ENCODE measurements at places on chromosomes 1 and 21.

GRCh38 chr1:209657140-209657879, 5.1 kb upstream of the LAMB3 start:
- DNase-seq = no peak

DNA sequence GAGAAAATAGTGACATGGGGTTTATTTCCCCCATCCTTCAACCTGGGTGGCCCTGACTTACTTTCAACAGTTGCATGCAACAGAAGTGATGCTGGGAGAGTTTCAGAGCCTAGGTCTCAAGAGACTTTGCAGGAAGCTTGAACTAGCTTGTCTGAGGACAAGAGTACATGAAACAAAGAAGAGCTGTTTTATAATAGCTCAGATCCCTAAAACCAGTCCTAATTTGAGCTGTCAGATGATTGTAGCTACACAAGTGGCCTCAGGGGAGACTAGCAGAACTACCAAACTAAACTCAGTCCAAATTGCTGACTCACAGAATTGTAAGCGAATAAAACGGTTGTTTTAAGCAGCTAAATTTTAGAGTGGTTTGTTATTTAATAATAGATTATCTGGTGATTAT, 17.1 kb downstream of the RC3H1 start:
- DNase-seq = no peak

GRCh38 chr1:164137273-164137925, 421.6 kb upstream of the PBX1 start:
- DNase-seq = no peak

DNA sequence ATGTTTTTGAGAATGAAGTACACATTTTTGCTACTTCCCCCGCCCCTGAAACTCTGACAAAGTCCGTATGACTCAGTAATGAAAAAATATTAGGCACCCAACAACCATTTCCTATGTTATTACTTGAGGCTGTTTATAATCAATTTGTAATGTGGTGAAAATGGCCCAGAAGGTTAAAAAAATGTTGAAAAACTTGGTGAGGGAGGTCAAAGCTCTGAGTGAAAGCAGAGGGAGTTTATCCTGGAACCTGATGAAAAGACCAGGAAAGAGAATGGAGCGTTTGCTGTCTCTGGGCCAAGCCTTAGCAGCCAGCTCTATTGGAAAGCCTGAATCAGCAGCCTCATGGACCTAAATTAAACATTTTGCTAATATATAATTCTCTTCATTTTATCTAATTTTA, 367.7 kb upstream of the NEGR1 start:
- DNase-seq = no peak

- no peak for DNase-seq
Measured at GRCh38 chr1:215114154-215114933, 31.8 kb downstream of the KCNK2 start.

- no peak for DNase-seq
Measured at GRCh38 chr1:208142590-208143382, 101.4 kb downstream of the PLXNA2 start.

GRCh38 chr1:41239988-41240610, 2.0 kb downstream of the SCMH1 start:
- DNase-seq = no peak

DNA sequence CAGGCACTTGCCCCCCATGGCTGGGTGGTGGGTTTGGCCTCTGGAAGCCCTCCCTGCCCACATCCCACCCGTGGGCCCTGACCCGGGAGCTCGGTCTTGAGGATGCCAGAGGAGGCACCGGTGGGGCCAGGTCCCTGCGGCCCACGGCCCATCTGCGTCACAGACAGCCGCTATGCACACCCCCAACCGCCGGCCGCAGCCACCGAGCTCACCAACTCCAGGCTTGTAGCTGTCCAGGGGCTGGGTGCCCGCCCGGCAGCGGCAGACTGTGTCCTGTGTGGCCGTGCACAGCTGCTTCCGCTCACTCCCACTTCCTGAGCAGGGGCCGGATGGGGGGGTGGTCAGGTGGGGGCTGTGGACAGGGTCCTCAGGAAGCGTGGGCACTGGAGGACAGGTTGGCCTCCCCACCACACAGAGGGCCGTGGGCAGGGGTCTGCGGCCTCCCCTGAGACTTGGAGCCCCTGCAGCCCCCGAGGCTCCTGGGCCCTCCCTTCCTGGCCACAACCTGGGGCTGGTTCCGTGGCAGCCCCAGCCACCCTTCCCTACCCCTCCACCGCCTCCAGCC, 1.1 kb downstream of the TNFRSF4 start:
- DNase-seq = no peak

DNA sequence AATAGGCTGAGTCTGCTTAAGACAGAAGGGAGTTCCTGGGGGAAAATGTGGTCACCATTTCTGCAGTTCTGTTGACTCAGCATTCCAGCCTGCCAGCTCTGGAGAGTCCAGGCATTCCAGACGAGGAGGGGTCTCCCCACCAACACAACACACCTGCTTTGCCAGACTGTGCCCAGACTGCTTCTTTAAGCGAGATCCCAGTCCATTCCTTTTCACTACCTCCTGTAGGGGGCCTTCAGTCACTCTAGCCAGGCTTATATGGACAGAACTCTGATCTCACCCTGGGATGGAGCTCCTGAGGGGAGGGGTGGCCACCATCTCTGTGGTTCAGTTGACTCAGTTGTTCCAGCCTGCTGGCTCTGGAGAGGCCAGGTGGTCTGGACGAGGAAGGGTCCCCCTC, 48.5 kb downstream of the UBE2U start:
- DNase-seq = no peak

DNA sequence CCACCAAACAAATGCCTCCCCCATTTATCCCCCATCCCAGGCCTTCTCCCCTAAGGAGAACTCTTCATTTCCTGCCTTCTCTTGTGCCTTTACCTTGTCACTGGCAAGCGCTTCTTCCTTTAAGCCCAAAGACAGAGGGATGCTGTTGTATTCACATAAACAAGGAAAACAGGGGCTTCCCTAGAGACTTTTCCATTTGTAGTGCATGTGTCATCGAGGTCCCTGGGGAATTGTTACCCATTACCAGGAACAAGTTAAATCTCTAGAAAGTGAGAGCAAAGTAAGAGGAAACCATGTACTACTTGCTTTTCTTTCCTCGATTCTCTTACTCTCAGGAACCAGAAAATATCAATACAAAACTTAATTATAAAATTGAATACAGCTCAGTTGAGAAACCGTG, 114.4 kb upstream of the DPT start:
- no peak for DNase-seq

GRCh38 chr1:65442442-65442841, 22.0 kb downstream of the LEPR start:
- no peak for DNase-seq

DNA sequence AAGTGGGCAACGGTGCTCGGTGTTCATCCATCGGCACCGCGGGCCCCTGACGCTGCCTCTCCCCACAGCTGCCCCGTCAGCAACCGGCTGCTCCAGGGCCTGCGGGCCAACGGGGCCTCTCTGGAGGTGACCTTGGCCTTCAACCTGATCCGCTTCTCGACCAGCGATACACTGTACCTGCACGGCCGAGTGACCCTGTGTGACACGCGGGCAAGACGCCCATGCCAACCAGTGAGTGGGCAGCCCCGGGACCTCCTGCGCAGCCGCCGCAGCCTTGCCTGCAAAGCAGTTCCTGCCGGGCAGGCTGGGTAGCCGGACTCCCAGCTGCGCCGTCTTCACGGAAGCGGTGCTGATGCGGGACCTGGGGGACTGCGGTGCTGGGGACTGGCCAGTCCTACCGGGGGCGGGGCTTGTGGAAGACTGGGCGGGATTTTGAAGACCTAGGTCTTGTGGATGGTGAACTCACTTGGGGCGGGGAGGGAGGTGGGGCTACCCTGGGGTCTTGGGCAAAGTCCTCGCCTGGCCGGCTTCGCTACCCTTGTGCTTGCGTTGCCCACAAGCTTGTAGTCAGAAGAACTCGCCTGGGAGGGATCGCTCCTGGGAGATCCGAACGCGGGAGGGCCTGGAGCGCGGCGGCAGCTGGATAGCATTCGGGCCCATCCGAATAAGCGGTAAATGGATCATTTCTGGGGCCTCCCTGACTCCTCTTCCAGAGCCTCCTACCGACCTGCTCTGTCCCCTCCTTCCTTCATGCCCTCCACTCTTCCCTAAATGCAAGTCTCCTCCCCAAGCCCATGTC, 8.8 kb upstream of the CEP85 start:
- DNase-seq = no peak

DNA sequence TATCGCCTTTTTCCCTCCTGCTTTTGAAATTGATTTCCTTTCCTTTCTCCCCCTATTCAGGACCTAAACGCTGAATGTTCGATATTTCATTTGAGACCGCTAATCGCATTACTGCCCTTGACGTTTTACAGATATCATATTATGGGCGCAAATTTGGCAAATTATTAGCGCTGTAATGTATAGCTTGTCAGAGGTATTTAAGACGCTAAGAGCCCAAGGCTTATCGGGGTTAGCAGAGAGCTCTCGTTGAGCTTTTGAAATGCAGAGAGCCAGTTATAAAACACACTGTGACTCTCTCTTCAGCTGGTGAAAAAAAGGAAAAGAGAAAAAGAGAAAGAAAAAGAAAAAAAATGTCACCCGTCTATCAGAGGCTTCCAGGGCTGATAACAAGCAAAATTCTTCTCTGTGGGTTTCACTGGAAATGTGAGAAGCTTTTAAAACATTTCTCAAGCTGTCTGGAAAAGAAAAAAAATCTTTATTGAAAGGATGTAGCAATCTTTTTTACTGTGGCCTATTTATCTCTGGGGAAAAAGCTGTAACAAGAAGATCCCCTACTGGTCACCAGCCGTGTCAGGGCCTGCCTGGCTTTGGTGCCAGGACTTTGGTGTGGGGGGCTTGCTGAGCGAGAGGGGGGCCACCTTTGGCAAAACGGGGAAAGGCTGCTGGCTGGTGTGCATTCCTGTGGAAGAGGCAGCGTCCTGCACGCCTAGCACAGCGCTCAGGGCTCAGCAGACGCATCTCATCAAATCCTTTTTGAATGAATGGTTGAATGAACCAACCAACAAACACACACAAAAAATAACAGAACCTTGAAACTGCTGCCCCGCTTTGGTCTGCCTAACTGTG, 119.8 kb downstream of the RNF220 start:
- DNase-seq = no peak

- peak; percentile 67 for DNase-seq
Measured at GRCh38 chr21:45554477-45555175, 12.4 kb upstream of the SLC19A1 start.

- no peak for DNase-seq
Measured at GRCh38 chr1:52925571-52926005, 1.5 kb upstream of the SCP2 start.

GRCh38 chr1:204909109-204909508, 38.4 kb downstream of the NFASC start:
- DNase-seq = no peak

DNA sequence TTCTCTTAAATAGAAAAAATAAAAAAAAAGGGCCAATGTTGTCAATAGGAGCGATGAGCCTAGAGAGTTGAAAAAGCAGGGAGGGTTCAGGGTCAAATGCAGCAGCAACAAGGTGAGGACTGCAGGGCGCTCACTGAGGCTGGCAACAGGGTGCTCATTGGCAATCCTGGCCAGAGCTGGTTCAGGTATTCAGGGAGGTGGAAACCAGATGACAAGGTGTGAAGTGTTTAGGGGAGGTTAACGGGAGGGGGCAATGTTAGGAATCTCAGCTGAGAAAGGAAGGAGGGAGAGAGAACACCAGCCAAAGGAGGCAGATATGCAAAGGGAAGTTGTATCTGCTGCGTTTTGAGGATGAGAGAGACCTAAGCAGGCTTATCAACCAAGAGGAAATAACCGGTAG, 129.8 kb upstream of the DAB1 start:
- DNase-seq = no peak

DNA sequence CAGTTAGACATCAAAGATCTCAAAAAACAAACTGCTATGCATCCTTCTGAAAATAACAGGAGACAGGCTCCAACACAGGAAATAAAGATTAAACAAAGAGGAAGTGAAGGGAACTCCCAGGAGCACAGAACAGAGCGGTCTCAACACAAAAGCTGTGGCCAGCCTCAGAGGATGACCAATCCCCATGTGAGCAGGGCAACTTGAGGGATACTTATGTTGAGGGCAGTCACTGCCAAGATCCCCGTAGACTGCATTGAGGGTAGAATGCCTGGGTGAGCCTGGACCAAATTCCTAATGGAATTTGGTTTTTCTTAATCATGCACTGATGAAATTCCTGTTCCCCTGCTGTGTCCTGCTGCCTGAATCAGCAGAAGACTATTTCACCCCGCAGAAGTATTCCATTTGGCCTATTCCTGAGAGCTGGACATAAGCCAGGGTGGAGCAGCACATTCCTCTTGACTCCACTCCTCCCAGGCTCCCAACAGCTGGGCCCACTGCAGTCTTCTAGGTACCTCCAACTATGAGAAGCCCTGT, 49.0 kb downstream of the JAK1 start:
- no peak for DNase-seq

GRCh38 chr1:180981596-180982387, 40.9 kb downstream of the STX6 start:
- no peak for DNase-seq

DNA sequence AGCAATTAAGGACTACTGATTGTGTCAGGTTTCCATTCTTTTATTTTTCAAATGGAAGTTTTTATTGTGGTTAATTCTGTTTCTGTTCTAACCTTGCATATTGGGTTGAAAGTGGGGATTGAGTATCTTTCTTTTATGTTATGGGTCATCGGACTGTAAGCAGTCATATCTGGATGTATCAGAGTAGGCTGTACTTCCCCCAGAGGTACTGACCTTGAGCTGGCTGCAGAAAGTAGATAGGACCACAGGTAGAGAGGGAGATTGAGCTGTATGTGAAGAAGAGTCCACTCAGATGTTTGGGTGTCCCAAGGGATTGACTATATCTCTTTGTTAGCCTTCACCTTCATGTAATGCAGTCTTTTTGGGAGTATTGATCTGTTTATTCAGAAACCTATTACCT, 20.5 kb upstream of the ALG14 start:
- no peak for DNase-seq

GRCh38 chr1:55400508-55400907, 185.3 kb upstream of the USP24 start:
- DNase-seq = no peak

GRCh38 chr1:167059045-167059808, 30.9 kb downstream of the GPA33 start:
- peak; percentile 69 for DNase-seq

- no peak for DNase-seq
Measured at GRCh38 chr1:8382608-8383505, 64.9 kb downstream of the SLC45A1 start.

DNA sequence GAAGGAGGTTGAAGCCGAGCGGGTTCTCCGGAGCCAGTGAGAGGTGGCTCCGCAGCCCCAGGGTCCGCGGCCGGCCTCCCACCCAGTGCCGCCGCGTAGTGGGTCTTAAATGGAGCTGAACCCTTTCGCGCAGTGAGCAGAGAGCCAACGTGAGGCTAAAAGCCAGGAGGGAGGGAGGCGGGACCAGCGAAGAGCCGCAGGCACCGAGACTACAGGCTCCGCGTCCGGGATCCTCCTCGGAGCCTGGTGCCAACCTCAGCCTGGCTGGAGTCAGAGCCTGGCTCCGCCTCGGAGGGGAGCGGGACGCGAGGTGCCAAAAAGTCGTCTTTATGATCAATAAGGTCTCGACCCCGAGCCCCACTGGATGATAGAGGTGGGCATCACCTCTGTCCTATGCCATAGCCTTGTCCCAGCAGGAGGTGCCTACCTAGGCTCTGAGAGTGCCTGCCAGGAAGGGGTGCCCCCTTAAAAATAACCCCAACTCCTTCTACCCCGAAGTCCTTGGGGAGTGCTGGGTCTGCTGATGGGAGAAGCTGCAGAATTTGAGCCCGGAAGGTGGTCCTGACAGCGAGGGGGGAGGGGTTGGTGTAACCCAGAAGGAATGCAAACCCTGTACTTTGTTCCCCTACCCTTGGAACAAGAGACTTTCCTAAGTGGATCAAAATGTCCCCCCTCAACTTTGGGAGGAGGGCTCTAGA, 1.6 kb downstream of the IGSF21 start:
- DNase-seq = no peak

Measured in activated CD8-positive, alpha-beta memory T cell treated with anti-CD3 and anti-CD28 coated beads for 48 hours (primary cell).